ENCODE measurements at places on chromosomes 5 and 9. TPM values are rescaled to one million over a fixed set of nuclear protein-coding genes. Genes with fewer than 3 reads are reported as not detected.

Gene PDCD1LG2
- not detected for polyA plus RNA-seq

Gene PRR7
- polyA plus RNA-seq: 0.90 TPM

Gene WDR31
- polyA plus RNA-seq: 3.8 TPM

Gene YTHDC2
- polyA plus RNA-seq: 16.2 TPM

Gene PCDHGA10
- 3.0 TPM for polyA plus RNA-seq

DNA sequence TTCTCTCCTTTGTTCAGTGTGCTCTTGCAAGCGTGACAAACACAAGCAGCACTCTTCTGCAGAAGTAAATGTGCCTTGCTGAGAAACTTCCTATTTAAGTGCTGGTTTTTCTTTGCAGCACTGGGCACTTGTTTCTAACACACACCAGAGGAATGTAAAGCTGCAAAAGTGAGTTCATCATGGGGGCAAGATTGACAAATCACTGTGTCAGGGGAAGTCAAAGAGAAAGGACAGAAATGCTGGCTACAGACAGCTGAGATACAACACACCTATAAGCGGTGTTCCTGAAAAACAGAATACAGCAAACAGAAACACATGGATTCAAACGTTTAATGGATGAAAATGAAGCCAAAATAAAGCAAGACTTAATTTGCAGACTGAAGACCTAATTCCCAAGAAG lies 19.6 kb downstream of the ROR2 start:
- DNase-seq: no peak

GRCh38 chr9:5511476-5511875 lies 1.1 kb downstream of the PDCD1LG2 start:
- DNase-seq: no peak

- no peak for DNase-seq
Measured at GRCh38 chr9:81373294-81373693, 316.1 kb downstream of the TLE1 start.

GRCh38 chr5:24290536-24290935 lies 354.2 kb downstream of the CDH10 start:
- no peak for DNase-seq

- peak; percentile 39 for DNase-seq
Measured at GRCh38 chr5:24320643-24321042, 324.1 kb downstream of the CDH10 start.

- DNase-seq: peak; percentile 26
Measured at GRCh38 chr5:86679529-86679928, 61.8 kb downstream of the COX7C start.

- DNase-seq: no peak
Measured at GRCh38 chr5:33445798-33446197, 5.0 kb downstream of the TARS1 start.

- DNase-seq: no peak
Measured at GRCh38 chr9:99167694-99168093, 54.0 kb downstream of the ALG2 start.

- no peak for DNase-seq
Measured at GRCh38 chr9:92463984-92464383, 18.3 kb downstream of the ASPN start.

- DNase-seq: no peak
Measured at GRCh38 chr9:34540827-34541226, 18.0 kb upstream of the ENHO start.

DNA sequence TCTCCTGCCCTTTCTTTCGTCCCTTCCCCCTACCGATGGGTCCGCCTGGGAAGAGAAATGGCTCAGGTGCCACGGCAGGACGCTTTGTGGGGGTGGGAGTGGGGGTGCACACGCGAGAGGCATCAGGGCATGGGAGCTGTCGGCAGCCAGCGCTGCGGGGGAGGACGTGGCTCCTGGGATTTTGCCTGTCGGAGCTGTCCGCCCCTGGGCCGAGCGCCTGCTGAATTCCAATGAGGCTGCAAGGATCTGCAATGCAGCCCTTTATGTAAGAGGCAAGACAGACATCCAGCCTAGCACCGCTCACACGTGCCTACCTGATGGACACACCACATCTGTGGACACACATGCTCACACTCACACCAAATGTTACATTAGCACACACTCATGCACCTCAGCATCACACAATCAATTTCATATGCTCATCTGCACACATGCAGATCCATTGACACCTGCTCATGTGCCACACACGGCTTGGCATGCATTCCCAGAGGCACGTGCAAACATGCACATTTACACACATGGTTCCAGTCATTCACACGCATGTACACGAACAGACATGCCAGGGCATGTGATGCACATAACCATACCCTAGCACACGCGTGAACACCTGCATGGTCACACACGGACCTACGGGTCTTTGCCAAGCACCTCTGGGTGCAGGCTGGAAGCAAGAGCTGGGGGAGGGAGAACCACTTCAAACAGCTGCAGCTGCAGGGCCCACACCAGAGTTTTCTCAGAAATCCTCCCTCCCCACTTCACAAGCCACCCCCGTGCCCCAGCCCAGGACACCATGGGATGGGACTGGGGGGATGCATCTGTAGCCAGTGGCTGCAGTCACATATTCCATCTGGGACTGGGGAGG lies 1.4 kb downstream of the GRIN1 start:
- no peak for DNase-seq

GRCh38 chr5:101637599-101637998 lies 658.5 kb downstream of the SLCO4C1 start:
- no peak for DNase-seq

DNA sequence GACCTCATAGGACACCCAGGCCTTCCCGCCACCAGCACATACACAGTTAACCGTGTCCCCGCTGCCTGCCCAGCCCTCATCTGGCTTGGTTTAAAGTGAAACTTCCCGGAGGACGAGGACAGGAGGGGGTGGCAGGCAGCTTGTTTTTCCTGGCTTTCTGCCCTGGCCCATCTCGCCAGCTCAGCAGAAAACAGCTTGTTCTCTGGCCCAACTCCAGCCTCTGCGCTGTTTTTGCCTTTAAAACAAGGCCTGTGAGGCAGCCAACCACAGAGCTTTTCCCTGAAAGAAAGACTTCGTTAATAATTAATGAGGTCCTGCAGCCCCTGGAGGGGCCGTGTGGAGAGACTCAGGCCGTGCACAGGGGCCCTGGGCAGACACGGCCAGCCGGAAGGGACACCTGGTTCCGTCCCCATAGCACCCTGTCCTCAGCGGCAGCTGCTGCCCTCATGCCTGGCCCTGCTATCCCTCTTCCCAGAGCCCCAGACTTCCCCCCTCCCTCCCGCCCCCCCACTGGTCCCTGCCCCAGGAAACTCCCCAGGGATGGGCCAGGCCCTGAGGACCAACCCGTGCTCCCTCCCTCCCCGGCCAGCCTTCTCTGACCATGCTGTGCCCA lies 108.7 kb downstream of the RXRA start:
- peak; percentile 98 for DNase-seq

- peak; percentile 1 for DNase-seq
Measured at GRCh38 chr9:21919377-21920362, 74.5 kb downstream of the CDKN2A start.

- no peak for DNase-seq
Measured at GRCh38 chr5:149674686-149675085, 55.4 kb upstream of the PPARGC1B start.

DNA sequence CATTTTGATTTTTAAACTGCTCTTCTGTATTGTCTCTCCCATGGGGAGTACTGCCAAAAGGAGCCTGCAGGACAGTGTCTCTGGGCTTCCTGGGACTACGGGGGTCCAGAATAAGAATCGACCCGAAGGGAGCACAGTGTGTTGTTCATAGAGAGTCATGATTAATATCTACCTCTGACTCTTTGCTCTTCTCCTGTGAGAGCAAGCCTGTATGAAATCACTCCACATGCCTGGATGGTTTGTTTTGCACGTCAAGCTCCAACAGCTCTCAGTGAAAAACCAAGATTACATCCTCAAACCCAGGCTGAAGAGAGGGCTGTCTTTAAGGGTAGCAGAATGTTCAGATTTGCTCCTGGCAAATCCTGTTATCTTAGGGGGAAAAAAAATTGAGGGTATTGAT lies 1860.0 kb upstream of the WWC1 start:
- no peak for DNase-seq

DNA sequence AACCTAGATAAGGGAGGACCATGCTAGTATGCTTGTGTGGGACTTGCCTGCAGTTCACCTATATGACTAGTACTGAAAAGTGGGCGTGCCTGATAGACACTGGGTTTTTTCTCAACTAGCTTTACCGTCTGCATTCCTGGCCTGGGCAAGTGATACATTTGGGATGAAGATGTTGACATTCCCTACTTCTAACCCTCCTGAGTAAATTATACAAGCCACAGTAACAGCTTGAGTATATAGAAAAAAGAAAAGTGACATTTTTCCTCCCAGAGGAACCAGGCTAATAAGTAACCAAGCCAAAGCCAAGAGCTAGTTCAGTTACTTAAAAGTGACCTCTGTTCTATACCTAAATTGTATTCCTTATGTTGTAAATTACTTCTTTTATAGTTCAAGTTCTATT lies 153.8 kb upstream of the CYLC2 start:
- DNase-seq: no peak

DNA sequence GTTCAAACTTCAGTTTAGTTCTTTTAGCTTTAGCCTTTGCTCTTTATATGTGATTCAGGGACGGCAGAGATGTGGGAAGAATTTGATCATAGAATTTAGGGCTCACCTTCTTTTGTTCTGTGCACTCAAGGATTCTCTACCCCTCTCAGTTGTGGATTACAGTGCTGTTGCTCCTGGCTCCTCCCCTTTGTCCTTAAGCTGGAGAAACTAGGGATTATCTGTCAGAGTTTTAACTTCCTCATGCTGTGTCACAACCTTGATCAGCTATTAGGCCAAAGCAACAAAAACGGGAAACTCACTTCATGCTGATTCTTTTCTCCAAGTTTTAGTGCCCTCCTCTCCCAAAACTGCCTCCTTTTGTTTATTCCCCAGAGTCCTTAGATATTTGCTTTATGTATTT lies 13.0 kb upstream of the PCDHAC2 start:
- DNase-seq: no peak

DNA sequence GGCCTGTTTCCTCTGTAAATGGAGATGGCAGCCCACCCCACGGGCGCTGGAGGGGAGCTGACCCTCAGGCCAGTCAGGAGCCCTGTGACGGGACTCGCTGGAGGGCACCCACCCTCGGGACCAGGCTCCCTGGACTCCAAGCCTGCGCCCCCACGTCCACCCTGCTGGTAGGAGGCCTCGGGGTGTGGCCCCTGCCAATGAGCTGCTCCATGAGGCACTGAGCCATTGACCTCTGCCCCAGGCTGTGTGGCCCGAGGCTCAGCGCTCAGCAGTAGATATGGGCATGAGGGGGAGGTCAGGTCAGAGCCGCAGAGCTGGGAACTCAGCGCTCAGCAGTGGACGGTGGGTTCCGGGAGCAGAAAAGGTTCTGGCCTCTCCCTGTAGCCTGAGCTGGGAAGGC lies 52.3 kb upstream of the EGFL7 start:
- no peak for DNase-seq

- no peak for DNase-seq
Measured at GRCh38 chr9:126959336-126959735, 44.8 kb downstream of the RALGPS1 start.

DNA sequence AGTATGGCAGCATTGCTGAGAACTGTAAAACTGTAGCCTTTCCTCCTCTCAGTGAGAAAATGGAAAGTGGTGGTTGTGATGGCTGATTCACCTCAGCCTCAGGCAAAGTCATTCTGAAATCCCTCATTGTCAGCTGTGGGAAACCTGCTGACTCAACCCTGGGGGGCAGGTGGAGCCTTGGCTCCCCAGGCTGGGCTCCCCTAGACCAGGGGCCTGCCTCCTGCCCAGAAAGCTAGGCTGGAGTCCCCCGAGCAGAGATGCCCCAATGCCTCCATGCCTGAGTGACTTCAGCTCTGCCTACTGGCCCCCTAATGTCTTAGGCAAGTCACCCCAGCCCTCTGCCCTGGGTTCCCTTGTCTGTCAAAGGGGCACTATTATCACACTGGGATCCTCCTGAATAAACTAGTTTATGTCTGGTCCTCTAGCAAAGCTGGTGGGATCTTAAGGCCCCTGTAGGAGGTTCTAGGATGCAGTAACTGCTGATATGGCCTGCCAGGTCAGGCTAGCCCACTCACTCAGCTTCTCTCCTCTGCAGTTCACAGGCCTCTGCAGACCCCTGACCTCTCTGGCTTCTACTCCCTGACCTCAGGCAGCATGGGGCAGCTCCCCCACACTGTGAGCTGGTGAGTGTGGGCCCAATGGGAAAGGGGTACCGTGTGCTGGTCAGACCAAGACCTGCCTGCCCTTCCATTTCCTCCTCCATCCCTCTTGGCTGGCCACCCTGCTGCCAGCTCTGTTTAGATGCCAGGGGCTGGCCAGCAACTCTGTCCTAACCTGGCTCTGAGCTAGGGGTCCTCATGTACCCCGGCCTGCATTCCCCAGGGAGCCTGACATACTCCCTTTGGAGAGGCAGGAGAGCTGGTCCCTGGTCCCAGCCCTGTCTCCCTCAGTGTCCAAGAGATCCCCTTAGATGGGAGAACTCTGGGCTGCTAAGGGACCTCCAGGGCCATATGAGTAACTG lies 24.2 kb downstream of the TCF7 start:
- no peak for DNase-seq

GRCh38 chr5:41809128-41809527 lies 61.1 kb downstream of the OXCT1 start:
- no peak for DNase-seq

DNA sequence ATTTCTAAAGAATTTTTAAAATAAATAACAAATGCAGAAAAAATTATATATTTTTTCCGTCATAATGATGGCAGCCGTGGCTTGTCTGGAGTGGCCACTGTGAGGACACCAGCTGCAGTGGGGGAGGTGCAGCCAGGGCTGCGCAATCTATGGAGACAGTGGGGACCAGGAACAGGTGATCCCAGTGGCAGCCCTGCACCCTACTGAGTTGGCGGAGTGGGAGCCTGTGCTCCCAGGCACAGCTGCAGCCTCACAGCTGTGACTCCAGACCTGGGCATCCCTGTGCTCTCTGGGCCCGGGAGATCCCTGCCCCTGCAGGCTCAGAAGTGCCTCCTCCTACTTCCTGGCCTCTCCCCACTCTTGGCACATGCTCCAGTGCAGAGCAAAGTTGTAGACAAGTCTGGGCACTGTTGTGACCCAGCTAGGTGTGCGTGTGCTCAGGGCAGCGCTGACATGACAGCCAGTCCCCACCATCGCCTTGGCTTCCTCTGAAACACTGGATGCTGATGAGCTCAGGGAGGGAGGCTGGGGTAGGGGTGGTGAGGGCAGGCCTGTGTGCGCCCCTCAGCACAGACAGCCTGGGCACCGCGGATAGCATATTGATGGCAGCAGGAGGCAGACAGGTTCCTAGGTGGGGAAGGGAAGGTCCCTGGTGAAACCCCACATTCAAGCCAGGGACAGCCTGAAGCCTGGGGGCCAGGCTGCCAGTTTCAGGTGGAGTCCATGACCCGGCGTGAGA lies 96.0 kb upstream of the PRR16 start:
- no peak for DNase-seq

DNA sequence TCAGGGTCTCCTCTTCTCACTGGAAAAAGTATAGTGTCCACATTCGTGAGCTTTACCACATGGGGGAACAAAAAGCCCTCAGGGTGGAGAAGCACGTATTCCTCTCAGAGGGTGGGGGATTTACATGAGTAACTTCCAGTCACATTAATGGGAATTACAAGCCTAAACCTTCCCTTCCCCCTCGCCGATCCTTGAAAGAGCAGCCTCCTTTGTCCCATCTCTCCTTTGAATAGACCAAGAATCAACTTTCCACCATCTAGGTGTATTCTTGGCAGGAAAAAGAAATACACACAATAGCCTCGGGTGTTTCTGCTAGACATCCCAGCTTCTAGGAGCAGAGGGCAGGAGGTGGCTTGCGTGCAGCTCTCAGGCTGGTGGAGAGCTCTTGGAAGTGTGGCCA lies 144.4 kb downstream of the ZNF462 start:
- no peak for DNase-seq

- DNase-seq: no peak
Measured at GRCh38 chr5:118076490-118076889, 911.9 kb downstream of the DTWD2 start.

GRCh38 chr5:131303537-131303936 lies 39.7 kb downstream of the CDC42SE2 start:
- no peak for DNase-seq
